Hematopoietic multipotent progenitor cell treated with erythropoietin and hydrocortisone succinate and interleukin-3 and kit ligand, for 17 days (in vitro differentiated cells): ENCODE measurements at places on chromosomes 6 and 20.

GRCh38 chr6:87618531-87618930 lies 28.6 kb downstream of the ORC3 start:
- no peak for DNase-seq

GRCh38 chr6:52221302-52221701 lies 23.0 kb downstream of the IL17F start:
- no peak for DNase-seq

- no peak for DNase-seq
Observed at GRCh38 chr6:82612475-82613039, 248.9 kb downstream of the TPBG start.

DNA sequence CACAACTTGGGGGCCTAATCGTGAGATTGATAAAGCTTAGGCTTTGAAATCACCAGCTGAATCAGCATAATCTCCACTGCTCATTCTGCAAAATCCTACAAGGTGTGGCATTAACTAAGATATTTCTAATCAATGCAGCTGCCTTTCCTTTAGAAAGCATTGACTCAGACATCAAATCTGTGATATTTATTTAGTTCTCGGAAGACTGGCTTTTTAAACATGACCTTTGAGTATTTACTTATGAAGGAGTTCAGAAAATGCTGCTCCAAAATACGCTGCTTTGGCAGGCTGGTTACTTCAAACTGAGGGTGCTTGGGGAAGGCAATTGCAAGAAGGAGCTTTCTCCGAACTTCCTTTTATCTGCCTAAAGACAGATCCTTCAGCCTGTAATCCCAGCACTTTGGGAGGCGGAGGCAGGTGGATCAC lies 23.7 kb upstream of the FUCA2 start:
- no peak for DNase-seq

GRCh38 chr6:14804001-14804784 lies 441.7 kb upstream of the JARID2 start:
- DNase-seq, result no peak

- DNase-seq, result peak; percentile 19
Observed at GRCh38 chr20:23200914-23201313, 114.8 kb upstream of the CD93 start.

- DNase-seq, result no peak
Observed at GRCh38 chr6:153073841-153074240, 57.2 kb downstream of the RGS17 start.
